ENCODE measurements at places on chromosomes 7 and 10.

- no peak for DNase-seq
These were observed 72.7 kb upstream of the TMEM106B start for GRCh38 chr7:12138421-12138820.

DNA sequence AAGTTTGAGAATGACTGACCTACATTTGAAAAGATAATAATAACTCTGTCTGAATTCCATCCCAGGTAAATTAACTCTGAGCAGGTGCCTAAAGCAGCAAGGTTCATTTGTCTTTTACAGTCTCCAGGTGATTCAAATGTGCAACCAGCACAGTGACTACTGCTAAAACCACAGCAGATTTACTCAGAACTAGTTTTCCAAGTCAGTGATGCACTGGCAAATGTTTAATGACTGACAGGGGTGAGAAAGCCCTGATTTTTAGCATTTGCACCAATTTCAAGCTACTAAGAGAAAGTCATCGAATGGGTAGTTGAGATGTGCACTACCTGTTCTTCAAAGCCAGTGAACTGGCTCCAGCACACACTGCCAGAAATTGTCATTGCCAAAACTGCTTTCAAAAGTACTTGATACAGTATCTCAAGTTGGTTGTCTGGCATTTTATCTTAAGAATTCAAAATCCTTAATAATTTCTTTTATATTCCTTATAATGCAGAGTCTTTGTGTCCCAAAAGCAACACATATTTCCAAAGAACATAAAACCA is 60.3 kb downstream of the ATOH7 start:
- no peak for DNase-seq

GRCh38 chr10:30436191-30436611 is 2.2 kb downstream of the MAP3K8 start:
- peak; percentile 44 for DNase-seq

GRCh38 chr10:102065561-102066398 is 631 bp downstream of the HPS6 start:
- peak; percentile 59 for DNase-seq

DNA sequence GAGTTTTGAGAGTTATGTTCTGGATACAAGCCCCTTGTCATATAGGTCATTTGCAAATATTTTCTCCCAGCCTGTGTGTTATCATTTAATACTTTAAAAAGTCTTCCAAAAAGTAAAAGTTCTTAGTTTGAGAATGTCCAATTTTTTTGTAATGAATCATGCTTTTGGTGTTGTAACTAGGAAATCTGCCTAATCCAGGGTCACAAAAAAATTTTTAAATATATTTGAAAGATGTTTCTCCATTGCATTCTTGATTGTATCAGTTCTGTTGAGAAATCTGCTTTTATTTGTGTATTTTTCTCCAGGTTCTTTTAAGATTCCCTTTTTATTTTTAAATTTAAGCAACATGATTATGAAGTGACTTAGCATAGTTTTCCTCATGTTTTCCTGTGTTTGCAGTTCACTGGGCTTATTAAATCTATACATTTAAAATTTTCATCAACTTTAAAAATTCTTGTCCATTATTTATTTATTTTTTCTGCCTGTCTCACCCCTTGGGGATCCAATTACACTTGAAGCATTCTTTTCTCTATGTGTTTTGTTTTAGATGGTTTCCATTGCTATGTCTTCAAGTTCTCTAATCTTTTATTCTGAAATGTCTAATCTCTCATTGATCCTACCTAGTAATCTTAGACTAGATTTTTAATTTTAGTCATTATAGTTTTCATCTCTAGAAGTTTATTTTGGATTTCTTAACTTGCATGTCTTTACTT is 47.0 kb downstream of the CCDC71L start:
- no peak for DNase-seq

DNA sequence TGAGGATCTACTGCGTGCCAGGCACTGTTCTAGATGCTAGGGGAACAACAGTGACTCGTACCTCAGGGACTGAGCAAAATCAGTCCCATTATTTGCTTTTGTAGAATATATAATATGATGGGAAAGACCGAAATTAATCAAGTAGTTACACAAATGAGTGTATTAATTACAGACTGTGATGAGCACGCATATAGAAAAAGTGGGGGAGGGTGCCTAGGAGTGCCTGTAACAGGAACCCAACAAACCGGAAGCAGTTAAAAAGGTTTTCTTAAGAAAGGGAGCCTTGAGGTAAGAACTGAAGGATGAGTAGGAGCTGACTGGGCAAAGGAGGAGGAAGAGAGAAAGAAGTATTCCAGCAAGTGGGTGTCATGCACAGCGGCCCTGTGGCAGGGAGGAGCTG is 28.2 kb upstream of the IL6 start:
- no peak for DNase-seq

DNA sequence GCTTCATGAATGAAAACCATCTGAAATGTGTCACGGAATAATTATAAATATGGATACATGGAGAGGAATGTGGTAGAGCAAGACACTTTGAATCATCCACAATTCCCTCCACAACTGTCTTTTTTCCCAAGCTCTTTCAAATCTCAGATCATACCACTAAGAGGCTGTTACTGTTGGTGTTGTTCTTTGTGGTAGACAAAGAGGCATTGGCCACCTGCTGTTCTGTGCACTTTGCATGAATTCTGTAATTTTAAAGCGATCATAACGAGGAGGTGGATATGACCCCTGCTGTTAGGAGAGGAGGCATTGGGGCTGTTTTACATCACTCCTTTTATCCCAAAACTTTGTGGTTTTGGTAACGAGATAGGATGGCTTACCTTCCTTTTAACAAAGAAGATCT is 141.2 kb upstream of the KLF6 start:
- no peak for DNase-seq

- DNase-seq: no peak
These were observed 13.8 kb downstream of the SGPL1 start for GRCh38 chr10:70829543-70829942.
